ENCODE measurements at places on chromosomes 13 and 19.

DNA sequence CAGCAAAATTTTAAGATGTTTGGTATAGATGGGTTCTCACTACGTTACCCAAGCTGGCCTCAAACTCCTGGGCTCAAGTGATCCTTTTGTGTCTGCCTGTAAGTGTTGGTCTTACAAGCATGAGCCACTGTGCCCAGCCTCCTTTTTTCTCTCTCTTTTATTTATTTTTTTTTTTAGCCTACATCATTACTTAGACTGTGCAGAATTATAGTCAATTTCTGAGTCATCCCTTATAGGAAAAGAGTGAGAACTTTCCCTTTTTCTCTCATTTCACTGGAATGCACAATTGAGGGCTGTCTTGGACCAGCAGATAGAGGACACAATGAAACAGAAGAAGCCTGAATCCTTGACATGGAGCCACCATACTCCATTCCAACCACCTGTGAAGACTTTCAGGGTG is 13.3 kb downstream of the TSKS start:
- no peak for DNase-seq

GRCh38 chr19:14114854-14115253 is 2.7 kb downstream of the PRKACA start:
- peak; percentile 21 for DNase-seq

DNA sequence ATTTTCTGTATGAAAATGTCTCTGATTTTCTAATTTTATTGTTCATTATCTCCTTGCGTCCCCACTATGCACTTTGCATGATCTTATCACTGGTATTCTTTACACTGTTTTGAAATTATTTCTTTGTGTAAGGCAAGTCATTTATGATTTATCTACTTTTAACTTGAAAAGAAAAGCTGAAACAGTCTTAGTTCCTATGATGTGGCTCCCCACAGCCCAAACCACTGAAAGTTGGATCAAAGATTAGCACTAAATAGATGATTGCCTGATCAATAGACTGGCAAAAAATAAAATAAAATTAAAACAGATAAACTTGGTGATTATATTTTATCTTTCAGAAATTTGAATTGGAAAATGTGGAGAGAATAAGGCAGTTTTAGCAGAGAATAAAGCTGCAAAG is 1101.9 kb downstream of the PCDH9 start:
- DNase-seq: no peak

GRCh38 chr13:111114362-111115060 is 599 bp upstream of the ARHGEF7 start:
- DNase-seq: peak; percentile 14

GRCh38 chr19:45782820-45783785 is 813 bp upstream of the DMPK start:
- DNase-seq: no peak

DNA sequence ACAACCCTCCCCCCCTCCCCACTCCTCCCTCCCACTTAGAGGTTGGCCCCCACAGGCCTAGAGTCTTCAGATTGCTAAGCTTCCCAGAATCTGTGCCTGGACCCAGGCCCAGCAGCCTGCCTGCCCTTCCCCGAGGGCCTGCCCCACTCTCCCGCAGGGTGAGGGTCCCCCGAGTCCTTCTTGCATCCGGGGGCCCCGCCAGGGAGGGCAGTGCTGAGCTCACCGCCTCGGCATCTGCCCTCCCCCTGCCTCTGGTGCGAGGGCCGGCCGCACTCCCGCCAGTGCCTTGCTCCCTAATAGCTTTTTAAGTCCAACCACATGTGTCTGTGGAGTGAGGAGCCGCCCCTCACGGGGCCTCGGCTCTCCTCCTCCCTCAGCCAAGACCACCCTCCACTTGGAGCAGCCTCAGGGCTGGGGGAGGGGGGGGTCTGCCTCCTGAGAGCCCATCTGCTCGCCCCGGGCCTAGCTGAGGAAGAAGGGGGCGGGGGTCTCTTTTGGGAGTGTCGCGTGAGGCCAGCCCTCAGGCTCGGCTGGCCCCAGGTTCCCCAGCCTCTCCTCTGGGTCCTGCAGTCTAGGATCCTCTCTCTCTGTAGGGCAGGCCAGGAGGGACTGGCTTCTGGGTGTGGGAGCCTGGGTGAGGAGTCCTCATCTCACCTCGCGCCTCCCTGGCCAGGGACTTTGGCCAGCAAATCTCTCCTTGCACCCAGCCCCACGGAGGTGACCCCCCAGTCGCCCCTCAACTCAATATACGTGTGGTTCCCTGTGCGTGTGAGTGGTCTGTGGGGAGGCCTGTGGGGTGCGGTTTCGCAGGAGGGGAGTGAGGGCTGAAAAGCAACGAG is 47.2 kb downstream of the LYL1 start:
- DNase-seq: no peak

DNA sequence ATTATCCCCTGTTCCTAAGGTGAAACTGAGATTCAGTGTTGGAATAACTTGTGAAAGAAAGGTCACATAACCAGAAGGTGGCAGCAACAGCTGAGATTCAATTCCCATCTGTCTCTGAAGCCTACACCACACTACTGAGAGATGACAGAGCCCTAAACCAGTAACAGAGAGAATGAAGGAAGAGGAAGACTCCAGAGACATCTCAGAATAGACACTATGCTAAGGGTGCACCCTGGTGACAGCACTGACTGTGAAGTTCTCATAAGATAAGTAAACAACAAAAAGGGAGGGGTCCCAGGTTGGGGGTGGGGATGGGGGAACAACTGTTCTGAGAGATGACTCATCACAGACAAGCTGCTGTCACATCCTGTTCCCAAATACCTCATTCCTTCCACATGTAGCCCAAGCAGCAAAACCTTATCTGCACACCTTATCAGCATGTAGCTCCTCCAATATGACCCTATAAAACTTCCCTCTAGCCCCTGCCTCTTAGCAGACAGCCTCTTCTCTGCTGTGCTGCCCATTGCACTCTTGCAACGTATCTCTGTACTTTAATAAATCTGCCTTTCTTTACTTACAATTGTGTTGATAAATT is 46.5 kb downstream of the UTP14C start:
- no peak for DNase-seq

DNA sequence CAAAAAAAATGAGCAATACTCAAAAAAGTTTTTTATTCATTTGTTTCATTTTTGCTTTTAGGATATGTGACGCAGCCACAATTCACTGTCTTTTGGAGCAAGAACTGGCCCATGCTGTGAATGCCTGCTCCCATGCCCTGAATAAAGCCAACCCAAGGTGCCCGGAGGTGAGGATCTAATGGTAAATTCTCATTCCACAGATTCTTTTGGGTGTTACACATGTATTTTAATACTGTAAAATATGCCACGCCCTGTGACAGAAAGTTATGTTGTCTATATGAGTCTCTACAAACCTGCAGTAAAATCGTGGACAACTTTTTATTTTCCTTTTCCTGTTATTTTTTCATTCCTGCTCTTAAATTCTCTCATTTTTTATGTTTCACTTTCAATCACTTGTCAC is 57.5 kb upstream of the AKAP11 start:
- no peak for DNase-seq

GRCh38 chr19:48963371-48964204 is 1.5 kb upstream of the FTL start:
- peak; percentile 54 for DNase-seq

DNA sequence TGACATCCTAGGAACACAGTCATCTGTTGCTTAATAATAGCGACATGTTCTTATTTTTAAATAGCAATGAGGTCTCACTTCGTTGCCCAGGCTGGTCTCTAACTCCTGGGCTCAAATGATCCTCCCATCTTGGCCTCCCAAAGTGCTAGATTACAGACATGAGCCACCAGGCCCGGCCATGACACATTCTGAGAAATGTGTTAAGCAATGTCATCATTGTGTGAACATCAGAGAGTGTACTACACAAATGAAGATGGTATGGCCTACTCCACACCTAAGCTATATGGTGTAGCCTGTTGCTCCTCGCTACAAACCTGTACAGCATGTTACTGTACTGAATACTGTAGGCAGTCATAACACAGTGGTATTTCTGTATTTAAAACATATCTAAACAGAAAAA is 24.6 kb upstream of the GARRE1 start:
- no peak for DNase-seq

DNA sequence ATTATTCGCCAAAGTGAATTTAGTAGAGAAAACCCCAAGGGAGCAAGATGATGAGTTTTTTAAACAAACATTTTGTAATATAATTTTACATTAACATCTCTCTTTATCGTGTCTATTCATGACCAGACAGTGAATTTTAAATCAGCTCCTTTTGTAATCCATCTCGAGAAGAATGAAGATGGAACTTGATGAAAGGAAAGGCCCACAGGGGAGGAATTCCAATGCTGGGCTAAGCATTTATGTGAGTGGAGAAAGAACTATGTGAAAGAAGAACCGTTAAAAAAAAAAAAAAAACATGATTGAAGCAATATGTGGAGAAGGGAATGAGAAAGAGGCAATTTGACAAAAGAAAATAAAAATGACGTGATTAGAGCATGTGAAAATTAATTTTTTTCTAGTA is 170.6 kb downstream of the KCTD12 start:
- DNase-seq: no peak

DNA sequence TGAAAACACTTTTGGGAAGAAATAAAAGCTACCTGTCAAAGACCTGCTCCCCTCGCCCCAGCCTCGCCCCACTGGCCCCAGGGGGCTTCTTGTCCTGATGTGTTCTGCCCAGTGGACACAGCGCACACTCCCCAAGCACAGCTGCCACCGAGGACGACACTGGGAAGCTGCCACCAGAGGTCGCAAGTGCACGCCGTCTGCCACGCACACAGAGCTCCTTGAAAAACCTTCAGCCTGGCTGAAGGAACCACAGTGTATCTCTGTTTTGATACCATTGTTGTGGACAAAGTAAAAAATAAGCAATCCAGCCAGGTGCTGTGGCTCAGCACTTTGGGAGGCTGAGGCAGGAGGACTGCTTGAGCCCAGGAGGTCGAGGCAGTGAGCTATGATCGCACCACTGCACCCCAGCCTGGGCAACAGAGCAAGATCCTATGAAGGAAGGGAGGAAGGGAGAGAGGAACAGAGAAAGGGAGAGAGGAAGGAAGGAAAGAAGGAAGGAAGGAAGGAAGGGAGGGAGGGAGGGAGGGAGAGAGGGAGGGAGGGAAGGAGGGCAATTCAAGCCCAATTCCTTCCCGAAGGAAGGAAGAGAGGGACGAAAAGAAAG is 57.3 kb downstream of the CEBPG start:
- DNase-seq: peak; percentile 82

DNA sequence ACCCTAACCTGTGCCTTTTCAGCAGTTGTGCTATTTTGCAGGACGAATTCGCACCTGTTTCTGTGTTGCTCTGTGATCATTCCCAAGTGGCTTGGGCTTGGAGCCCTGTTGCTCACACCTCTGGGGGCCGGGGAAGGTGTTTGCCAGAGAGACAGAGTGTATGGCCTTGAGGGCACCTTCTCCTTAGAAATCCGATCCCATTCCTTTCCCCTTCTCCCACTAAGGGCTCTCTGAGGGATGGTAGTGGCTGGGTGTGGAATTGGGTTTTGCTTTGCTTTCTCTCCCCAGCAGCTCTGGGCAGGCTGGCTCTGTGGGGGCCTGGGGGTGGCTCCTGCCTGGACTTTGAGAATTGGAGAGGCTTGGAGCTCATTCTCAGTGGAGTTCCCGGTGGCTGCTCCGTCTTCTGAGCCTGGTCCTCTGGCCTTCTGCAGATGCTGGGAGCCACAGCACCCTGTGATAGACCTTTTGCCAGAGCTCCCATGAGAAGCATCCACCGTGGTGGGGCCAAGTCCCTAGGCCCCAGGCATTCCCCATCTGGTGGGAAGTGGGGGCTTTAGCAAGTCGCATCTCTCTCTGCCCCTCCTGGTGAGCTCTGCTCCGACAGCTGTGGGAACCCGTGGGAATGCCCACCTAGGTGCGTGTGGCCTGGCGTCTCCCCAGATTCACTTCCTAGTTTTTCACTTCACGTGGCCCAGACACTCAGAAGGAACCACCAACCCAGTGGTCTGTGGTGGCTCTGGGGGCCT is 26.1 kb downstream of the ATP11A start:
- no peak for DNase-seq

GRCh38 chr19:19670070-19670551 is 1.5 kb downstream of the ZNF101 start:
- DNase-seq: no peak

GRCh38 chr13:99231721-99232120 is 26.5 kb downstream of the GPR18 start:
- no peak for DNase-seq

- DNase-seq: no peak
These were observed 10.1 kb downstream of the OPA3 start for GRCh38 chr19:45574526-45574925.

- DNase-seq: no peak
These were observed 25.1 kb downstream of the TINCR start for GRCh38 chr19:5542665-5543064.

GRCh38 chr13:105627270-105627669 is 908.2 kb downstream of the EFNB2 start:
- no peak for DNase-seq

DNA sequence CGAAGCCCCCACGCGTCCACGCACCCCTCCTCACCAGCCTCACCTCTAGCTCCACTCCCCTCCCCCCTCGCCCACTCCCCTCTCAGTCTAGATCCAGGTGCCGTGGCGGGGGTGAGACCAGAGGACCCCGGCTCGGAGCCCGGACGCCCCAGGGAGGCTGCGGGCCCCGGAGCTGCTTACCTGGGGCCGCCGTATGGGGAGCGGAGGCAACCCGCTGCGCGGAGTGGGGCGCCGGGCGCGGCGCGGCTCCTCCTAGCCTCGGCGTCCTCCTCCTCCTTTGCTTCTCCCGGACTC is 353 bp downstream of the ENOX1 start:
- no peak for DNase-seq

- DNase-seq: no peak
These were observed 501.3 kb downstream of the EFNB2 start for GRCh38 chr13:106034201-106034600.

DNA sequence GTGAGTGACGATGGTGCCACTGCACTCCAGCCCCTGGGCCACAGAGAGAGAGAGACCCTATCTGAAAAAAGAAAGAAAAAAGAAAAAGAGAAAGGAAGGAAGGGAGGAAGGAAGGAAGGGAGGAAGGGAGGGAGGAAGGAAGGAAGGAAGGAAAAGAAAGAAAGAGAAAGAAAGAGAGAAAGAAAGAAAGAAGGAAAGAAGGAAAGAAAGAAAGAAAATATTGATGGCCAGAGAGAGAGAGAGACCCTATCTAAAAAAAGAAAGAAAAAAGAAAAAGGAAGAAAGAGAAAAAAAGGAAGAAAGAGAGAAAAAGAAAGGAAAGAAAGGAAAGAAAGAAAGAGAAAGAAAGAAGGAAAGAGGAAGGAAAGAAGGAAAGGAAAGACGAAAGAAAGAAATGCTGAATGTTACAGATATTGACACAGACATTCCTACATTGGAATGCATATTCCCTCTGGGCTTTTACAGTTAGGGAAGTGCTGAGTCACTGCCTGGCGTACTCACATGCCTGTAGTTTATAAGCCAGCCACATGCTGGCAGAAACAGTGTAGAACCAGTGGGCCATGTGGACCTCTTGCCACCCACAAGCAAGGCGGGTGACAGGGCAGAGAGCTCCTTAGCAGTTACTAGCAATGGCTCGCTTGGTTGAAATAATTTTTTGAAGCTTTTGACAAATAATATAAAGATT is 34.6 kb upstream of the SLC46A3 start:
- no peak for DNase-seq

- DNase-seq: no peak
These were observed 4.3 kb upstream of the DACH1 start for GRCh38 chr13:71871176-71871754.

GRCh38 chr19:40539070-40539469 is 37.6 kb upstream of the SHKBP1 start:
- no peak for DNase-seq

GRCh38 chr13:35699825-35700510 is 223.5 kb upstream of the MAB21L1 start:
- DNase-seq: no peak
